Fibroblast of upper back skin (primary cell): ENCODE measurements at places on chromosomes 4 and X.

DNA sequence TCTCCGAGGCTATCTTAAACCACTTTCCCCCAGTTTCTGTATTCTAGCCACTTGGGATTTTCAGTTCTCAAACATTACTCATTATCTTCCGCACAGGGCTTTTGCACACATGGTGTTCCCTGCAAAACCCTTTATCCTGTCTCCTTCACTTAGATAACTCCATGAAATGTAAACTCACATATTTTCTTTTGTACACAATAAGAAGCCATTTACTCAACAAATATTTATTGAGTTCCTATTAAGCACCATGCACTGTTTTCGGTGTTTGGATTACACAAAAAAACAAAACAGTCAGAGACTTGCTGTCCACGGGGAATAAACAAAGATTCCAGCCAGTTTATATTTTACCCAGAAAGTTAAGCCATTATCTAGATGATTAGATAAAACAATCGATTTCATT is 42.5 kb upstream of the UNC5C start:
- DNase-seq = no peak

DNA sequence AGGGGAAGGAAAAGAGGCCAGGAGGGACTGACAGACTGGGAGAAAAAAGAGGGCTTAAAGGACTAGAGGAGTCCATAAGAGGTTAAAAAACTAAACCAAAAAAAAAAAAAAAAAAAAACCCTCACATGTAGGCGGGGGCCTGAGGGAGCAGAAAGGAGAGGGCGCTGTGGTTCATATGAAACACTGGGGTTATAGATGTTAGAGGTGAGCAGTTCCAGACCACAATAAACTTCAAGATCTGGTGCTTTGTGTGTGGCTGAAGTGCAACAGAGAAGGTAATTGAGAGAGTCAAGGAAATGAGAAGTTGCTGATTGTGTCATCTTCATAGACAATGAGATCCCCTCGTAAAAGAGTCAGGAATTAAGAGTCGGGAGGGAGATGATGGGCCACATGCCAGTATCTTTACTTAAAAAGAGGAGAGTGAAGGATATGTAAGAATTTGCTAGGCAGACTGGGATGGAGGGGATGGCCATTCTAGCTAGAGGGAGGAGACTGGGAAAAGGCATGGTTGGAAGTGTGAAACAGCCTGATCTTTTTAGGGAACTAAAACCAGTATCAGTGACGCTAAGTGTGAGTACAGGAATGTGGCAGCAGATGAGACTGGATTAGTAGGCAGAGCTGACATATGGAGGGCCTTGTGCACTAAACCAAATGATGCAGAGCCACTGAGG is 18.4 kb upstream of the OGT start:
- no peak for DNase-seq

GRCh38 chr4:98515470-98515809 is 143.0 kb downstream of the TSPAN5 start:
- no peak for DNase-seq

- DNase-seq = no peak
These were observed 59.8 kb downstream of the ANOS1 start for GRCh38 chrX:8672176-8672575.

- no peak for DNase-seq
These were observed 115.7 kb downstream of the ANKRD50 start for GRCh38 chr4:124596816-124597215.

DNA sequence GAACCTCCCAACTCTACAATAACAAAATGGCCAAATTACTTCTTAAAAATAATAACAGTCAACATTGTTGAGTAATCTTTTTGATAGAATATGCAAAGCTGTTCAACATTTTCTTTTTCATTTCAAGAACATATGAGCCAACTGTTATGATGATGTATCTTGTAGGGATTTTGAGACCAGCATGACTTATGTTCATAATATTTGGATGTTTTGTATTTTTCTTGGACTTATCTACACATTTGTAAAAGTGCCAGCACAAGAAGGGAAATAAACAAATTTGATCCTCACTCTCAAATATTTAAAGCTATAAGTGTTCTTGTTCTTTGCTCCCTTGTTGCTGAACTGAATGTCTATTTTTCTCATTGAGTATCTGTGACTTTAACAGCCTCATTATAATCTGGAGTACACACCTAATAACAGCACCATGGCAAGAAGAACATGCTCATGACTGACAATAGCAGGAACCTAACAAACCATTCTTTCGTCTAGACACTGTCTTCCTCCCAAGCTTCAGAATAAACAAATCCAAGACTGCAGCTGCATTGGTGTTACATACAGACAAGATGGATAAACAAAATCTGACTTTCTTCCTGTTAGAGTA is 1049.7 kb downstream of the FAT4 start:
- DNase-seq = no peak
